ENCODE measurements at places on chromosomes 1 and 21.

GRCh38 chr1:218408942-218409341, 63.8 kb downstream of the TGFB2 start:
- no peak for DNase-seq

- DNase-seq: no peak
These were observed 67.6 kb upstream of the GUCA2B start for GRCh38 chr1:42085596-42085995.

GRCh38 chr21:41290106-41290799, 26.3 kb upstream of the FAM3B start:
- no peak for DNase-seq

DNA sequence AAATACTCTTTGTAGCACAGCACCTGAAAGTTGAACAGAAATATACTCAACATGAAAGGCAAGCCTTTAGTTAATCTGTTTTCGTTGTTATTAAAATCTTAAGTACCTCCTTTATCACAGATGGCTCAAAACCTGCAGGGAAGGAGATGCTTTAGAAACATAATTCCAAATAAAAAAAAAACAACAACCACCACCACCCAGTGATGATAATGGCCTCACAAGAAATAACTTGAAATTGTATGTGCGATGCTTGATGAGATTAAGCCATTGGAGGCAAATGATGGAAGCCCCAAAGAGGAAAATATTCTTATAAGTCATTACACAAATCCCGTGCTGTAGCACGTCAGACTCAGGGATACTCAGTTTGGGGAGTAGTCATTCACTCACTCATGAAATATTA, 24.9 kb upstream of the ZBTB40 start:
- DNase-seq: no peak

GRCh38 chr1:7380712-7381111, 390.4 kb upstream of the VAMP3 start:
- DNase-seq: no peak

DNA sequence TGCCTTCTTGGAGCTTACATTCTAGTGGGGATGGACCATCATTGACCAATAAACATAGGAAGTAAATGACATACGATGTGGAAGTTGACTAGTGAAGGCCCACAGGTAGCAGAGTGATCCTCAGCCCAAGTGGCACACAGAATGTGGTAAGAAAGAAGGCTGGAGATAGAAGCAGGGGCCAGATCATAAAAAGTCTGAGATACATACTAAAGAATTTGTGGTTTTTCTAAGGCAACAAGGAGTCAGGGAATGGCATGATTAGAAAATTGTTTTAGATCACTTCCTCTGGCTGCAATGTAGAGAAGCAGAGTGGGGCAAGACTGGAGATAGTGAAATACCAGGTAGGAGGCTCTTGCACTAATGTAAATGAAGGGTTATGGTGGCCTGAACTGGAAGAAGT, 154.0 kb downstream of the VPS13D start:
- no peak for DNase-seq

DNA sequence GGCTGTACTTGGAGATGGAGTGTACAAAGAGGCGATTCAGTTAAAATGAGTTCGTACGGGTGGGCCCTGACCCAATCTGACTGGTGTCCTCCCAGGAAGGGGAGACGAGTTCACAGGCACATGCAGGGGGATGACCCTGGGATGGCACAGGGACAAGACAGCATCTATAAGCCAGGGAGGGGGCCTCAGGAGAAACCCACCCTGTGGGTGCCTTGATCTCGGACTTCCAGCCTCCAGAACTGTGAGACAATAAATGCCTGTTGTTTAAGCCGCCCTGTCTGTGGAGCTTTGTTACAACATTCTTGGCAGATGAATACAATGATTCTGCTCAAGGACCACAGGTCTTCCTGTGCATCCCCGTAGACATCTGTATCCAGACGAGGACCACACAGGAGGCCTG, 14.6 kb upstream of the CLDN14 start:
- DNase-seq: no peak
